Kidney (tissue), 22 donors: ENCODE measurements at places on chromosomes 3 and 15. TPM values are rescaled to one million over a fixed set of nuclear protein-coding genes. Genes with fewer than 3 reads are reported as not detected.

USF3 gene
- 6.5 TPM for polyA plus RNA-seq

TGM4 gene
- polyA plus RNA-seq = not detected

TF gene
- 0.88 TPM for polyA plus RNA-seq

IL17RE gene
- 7.5 TPM for polyA plus RNA-seq

PDZRN3 gene
- polyA plus RNA-seq = 9.5 TPM

EXD1 gene
- polyA plus RNA-seq = not detected

OR5K1 gene
- not detected for polyA plus RNA-seq

HTR3E gene
- not detected for polyA plus RNA-seq

ATP13A5 gene
- polyA plus RNA-seq = not detected

GPR62 gene
- polyA plus RNA-seq = 0.41 TPM

PARP3 gene
- 30.1 TPM for polyA plus RNA-seq

FETUB gene
- not detected for polyA plus RNA-seq

PLCL2 gene
- polyA plus RNA-seq = 10.5 TPM

CCR8 gene
- polyA plus RNA-seq = not detected

IDH3A gene
- 67.5 TPM for polyA plus RNA-seq

- no peak for DNase-seq
Observed at GRCh38 chr3:24261521-24261920, 233.1 kb downstream of the THRB start.

- DNase-seq = no peak
Observed at GRCh38 chr15:68113273-68113672, 59.2 kb downstream of the PIAS1 start.

DNA sequence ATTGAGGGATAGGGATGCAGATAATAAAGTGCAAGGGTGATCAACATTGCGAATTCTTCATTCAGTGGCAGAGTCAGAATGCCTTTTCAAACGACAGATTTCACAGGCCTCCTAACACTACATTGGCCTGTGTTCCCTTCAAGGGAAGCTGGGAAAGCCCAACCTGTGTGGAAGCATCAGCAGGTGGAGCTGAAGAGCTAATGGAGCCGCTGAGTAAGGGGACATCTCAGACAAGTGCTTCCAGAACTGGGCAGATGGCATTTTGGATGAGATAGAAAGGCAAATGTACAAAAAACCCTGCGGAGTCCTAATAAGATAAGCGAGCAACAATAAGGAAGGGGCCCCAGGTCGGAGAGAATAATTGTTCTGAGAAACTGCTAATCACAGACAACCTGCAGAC is 8.5 kb upstream of the SLC24A5 start:
- peak; percentile 43 for DNase-seq

- no peak for DNase-seq
Observed at GRCh38 chr3:12236351-12236750, 52.5 kb upstream of the PPARG start.

DNA sequence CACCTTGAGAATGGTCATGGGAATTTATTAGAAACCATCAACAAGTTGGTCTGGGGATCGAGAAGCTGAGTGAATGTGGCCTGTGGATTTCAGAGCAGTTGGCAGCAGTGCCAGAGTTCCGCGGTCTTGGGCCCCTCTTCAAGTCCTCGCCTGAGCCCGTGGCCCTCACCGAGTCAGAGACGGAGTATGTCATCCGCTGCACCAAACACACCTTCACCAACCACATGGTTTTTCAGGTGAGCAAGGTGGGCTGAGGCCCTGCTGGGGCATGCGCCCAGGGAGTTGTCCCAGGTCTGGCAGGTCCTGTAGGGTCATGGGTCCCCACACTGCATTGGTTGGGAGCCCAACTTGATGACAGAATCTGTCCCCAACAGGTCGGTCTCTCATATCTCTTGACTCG is 7.0 kb upstream of the HMCES start:
- no peak for DNase-seq

- no peak for DNase-seq
Observed at GRCh38 chr3:116216761-116217160, 228.5 kb downstream of the LSAMP start.

DNA sequence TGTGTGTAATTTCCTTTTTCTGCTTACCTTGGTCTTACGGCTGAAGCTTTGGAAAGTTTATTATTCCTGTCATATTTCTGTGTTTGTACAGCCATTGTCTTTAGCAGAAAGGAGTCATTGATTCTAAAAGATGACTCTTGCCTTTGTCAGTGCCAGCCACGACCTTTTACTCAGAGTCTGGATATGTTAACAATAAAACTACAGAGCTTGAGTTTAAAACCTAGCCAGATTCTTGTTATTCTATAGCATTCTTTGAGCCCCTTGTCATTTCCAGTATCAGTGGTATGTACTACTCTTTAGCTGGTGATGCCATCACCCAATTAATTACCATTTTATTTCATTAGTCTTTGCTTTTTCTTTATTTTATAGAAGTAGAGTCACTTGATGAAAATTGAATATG is 142.4 kb downstream of the TCF12 start:
- DNase-seq = no peak

GRCh38 chr3:126939338-126939718 is 43.6 kb upstream of the PLXNA1 start:
- no peak for DNase-seq

- no peak for DNase-seq
Observed at GRCh38 chr3:53482227-53482626, 12.2 kb upstream of the CACNA1D start.

DNA sequence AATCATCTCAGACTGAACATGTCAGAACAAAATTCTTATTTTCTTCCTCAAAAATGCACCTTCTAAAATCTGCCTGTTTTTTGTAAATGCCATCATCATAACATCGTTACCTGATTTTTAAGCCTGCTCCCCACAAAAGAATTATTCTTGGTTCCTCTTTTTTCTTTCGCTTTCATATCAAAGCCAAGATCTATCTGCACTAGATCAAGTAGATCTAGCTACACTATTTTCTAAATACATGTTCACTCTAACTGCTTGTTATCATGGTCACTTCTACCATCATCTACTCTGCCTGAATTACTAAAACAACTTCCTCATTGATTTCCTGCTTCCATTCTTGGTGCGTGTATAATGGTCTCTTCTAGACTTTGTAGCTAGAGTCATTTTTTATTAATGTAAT is 217.7 kb downstream of the ARPP21 start:
- no peak for DNase-seq

DNA sequence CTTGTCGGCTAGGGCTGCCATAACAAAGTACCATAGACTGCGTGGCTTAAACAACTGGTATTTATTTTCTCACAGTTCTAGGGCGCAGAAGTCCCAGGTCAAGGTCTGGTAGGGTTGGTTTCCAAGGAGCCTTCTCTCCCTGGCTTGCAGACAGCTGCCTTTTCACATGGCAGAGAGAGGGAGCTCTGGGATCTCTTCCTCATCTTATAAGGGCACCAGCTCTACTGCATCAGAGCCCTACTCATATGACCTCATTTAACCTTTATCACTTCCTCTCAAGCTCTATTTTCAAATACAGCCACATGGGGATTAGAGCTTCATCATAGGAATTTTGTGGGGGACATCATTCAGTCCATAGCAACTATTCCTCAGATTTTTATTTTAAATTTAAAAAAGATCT is 17.6 kb upstream of the PAQR9 start:
- DNase-seq = no peak

DNA sequence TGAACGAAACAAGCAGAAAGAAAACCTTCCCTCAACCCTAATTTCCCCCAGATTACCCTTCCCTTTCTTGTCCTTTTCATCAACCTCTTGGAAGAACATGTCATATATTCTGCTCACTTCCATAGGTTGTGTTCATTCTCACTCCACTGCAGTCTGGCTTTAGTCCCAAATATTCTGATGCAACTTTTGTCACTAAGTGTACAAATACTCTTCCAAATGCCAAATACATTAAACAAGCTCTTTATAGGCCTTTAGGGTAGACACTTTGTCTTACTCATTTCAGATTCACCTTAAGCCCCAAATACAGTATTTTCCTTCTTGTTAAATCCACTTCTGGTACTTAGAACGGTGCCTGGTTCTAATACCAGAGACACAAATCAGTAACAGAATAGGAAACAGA is 406.5 kb upstream of the CDIN1 start:
- DNase-seq = no peak

DNA sequence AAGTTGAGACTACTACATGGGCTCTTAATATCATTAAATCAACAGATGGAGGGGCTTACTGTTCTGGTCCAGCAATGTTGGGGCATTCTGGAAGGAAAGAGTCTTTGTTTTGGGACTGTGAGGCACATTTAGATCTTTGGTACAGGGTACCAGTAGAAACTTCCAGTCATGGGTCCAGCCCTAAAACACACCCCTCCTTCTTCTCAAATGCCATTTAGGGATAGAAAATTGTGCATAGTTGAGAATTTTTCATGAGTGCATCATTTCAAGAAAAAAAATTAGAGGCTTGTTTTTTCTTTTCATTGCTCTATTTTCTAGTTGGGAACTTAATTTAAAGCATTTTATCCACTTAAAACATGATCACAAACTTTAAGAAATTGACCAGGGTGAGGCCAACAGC is 4.1 kb upstream of the RTP1 start:
- no peak for DNase-seq

DNA sequence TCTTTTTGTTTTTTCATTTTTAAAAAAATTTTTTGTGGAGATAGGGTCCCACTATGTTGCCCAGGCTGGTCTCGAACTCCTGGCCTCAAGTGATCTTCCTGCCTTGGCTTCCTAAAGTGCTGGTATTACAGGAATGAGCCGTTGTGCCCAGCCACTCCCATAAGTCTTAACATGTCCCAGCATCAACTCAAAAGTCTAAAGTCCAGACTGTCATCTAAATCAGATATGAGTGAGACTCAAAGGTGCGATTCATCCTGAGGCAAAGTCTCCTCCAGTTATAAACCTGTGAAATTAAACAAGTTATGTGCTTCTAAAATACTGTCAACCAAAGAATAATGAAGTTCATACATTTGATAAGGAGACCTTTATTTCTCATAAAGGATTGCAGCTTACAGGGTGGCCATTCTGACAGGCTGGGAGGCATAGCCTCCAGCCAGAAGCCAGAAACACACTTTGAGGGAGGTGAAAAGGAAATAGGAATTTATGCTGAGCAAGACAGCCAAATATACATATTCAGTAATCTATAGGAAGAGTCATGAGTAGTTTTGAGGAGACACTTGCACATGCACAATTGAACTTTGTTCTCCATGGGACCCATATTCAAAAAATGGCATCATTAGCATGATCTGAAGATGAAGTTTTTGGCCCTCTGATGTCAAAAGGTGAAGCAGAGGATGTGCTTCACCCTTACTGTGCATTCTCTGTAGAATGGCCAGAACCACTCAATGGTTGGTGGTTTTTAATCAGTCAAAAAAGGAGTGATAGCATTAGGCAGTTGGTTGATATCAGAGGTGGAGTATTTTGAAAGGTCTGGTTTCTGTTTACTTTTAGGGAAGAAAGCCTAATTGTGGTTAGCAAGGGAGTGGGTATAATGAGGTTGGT is 11.0 kb upstream of the ZNF662 start:
- DNase-seq = no peak

GRCh38 chr3:101195951-101196713 is 124.2 kb downstream of the IMPG2 start:
- peak; percentile 72 for DNase-seq

- DNase-seq = no peak
Observed at GRCh38 chr3:129827765-129828164, 65.7 kb downstream of the TMCC1 start.

- peak; percentile 49 for DNase-seq
Observed at GRCh38 chr15:83919978-83920510, 266.1 kb downstream of the ADAMTSL3 start.

DNA sequence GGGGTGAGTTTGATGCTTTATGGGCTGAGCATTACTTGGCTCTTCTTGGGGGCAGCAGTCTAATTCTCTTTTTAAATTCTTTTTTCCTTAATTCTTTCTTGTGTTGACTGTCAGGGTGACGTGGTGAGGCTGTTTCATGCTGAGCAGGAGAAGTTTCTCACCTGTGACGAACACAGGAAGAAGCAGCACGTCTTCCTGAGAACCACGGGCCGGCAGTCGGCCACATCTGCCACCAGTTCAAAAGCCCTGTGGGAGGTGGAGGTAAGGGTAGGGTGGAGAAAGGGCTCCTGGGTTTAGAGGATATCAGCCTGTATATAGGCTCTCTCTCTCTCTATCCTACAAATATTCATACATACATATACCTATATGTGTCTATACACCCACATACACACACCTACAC is 152.3 kb downstream of the ITPR1 start:
- no peak for DNase-seq

- DNase-seq = no peak
Observed at GRCh38 chr15:62567501-62567900, 402.4 kb upstream of the C2CD4B start.

GRCh38 chr15:40958723-40959122 is 5.5 kb downstream of the CHAC1 start:
- DNase-seq = no peak

GRCh38 chr15:32851572-32851971 is 133.8 kb downstream of the GREM1 start:
- DNase-seq = no peak

- DNase-seq = no peak
Observed at GRCh38 chr3:146133441-146133840, 27.5 kb downstream of the PLOD2 start.

- DNase-seq = peak; percentile 10
Observed at GRCh38 chr3:160210799-160211221, 14.4 kb upstream of the C3orf80 start.

- no peak for DNase-seq
Observed at GRCh38 chr15:62549345-62549970, 384.4 kb upstream of the C2CD4B start.

- no peak for DNase-seq
Observed at GRCh38 chr3:50211930-50212329, 6.9 kb downstream of the SLC38A3 start.

GRCh38 chr15:98904544-98904943 is 103.0 kb downstream of the PGPEP1L start:
- DNase-seq = no peak

DNA sequence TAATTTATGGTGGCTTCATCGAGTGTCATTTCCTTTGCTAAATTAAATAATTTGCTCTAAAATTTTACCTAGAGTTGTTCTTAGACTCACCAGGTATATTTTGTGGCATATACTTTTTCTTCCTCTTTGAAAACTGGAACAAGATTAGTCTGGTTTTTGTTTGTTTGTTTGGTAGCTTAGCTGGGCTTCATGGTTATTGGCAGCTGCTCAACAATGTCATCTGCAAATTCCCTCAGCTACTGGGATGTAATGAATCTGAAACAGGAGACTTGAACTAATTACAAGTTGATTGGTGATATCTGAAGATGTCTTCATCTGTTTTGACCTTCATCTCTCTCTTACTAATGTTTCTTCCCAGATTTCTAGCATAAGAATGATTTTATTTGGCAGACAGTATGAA is 270.5 kb upstream of the P2RY1 start:
- no peak for DNase-seq

DNA sequence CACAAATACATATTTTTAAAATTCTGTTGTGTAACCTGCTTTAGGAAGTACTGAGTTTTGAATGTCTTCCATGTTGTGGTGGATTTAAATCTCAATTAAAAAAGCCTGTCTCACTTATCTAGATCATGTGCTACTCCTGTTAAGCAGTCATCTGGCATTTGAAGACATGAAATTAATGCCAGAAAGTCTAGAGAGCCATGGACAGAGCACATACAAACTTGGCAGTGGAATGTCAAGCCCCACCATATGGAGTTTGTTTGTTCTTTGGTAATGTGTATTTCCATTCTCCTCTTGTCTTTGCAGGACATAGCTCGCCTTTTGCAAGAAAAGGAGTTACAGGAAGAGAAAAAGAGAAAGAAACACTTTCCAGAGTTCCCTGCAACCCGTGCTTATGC is 39.3 kb upstream of the UTS2B start:
- DNase-seq = no peak

GRCh38 chr3:30500666-30501399 is 105.6 kb upstream of the TGFBR2 start:
- no peak for DNase-seq

GRCh38 chr3:97009427-97010019 is 195.1 kb downstream of the EPHA6 start:
- no peak for DNase-seq

GRCh38 chr15:60652870-60653269 is 173.9 kb upstream of the ICE2 start:
- no peak for DNase-seq
